ENCODE measurements at places on chromosomes 2 and 18.

- DNase-seq = no peak
Observed at GRCh38 chr2:209523867-209524266, 100.0 kb downstream of the MAP2 start.

- DNase-seq = no peak
Observed at GRCh38 chr2:240364582-240364960, 70.9 kb upstream of the GPC1 start.

DNA sequence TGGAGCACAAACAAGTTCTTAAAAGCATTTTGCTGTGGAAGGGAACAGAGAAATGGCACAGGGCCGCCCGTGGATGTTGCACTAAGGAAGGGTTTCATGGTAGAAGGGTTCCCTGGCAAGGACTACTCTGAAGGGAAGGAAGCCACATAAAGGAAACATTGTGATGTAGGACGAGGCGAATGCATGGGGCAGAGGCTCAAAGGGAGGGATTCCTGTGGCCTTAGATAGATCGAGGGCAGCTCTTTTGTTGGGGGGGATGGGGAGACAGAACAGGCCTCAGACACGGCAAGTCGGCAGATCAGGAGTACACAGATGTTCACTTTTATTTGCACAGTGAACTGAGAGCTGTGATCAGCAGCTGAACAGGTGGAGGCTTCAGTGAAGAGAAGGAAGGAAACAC lies 205.4 kb downstream of the SNTG2 start:
- no peak for DNase-seq

- DNase-seq = no peak
Observed at GRCh38 chr2:236616031-236616430, 46.4 kb downstream of the ACKR3 start.

DNA sequence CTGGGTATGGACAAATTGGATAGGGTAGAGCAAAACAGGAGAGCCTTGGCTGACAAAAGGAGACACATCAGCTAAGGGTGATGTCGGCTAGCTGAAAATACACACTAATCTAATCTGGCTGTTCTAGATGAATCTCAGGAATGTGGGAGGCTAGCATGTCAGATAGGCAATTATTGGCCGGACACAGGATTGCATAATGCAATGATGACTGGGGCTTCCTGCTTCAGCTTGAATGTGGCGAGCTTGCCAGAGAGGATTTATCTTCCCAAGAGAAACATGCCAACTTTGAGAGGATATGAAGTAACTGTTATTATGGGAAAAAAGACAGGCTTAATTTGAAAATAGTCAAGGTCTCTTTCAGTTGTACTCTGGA lies 102.4 kb downstream of the TRIB2 start:
- DNase-seq = no peak

- DNase-seq = no peak
Observed at GRCh38 chr2:183105402-183106134, 18.7 kb upstream of the NUP35 start.

DNA sequence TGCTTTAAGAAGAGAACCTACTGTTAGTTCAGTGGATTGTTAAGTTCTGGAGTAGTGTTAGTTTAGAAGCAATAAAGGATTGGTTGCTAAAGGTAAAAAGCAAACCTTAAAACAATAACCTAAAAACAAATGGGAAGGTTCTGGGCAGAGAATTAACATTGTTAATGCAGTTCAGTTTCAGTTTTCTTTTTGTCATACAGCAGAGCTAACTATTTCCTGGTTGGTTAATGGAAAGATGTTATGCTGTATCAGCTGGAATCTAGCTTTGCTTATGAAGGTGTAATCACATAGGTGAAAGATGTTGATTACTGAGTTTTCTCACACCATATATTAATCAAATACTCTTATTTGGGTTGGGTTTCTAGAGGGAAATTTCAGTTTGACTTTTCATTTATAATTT lies 23.8 kb downstream of the SMAD4 start:
- no peak for DNase-seq

DNA sequence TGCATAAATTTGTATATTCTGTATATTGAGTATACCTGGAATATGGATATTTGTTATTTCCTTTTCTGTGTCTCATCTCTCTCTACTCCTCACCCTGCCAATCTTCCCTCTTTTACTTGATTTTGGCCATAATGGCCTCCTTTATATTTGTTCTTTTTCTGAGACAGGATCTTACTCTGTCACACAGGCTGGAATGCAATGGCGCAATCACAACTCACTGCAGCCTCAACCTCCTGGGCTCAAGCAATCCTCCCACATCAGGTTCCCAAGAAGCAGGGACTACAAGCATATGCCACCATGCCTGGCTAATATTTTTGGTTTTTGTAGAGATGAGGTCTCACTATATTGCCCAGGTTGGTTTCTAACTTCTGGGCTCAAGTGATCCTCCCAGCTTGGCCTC lies 30.5 kb downstream of the PREPL start:
- no peak for DNase-seq

- no peak for DNase-seq
Observed at GRCh38 chr18:50107468-50107977, 87.4 kb downstream of the MYO5B start.

- no peak for DNase-seq
Observed at GRCh38 chr2:224025874-224026273, 13.2 kb downstream of the SERPINE2 start.

DNA sequence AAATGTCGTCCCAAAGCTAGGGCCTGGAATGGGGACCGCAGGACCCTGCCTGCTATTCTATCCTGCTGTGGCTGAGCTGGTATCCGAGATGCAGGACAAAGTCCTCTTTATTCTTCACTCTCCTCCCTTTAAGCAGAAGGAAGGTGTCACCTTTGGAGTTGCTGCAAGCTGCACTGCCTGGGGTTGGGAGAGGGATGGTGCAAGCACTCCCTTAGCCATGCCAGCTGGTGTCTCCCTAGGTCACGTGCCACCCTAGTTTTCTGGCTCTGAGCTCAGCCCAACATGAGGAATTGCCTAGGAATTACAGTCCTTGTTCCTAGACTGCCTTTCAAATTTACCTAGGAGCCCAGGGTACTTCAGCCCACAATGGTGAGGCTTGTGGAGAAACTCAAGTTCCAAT lies 21.4 kb upstream of the FAM228A start:
- no peak for DNase-seq

DNA sequence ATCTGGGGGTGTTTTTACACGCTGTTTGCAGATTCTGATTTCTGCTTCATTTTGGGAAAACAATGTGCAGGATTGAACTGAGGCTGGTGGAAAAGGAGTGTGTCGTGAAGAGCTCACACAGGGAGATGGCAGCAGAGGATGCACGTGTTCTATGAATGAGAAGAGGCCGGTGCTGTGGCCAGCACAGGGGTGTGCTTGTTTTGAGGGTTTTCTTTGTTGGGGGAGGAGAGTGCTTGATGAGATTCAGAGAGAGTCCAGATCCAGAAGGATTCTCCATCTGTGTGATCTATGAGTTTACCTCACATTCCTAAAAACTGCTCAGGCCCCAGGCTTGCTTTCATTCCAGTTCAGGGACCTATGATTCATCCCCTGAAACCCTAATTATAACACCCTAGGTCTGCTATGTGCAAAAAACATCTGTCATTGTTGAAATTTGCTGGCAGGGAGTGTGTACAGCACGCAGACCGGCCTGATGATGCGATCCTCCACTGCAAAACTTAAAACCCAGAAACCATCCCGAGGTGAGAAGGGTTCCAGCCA lies 12.1 kb downstream of the TGFA start:
- DNase-seq = no peak

- DNase-seq = no peak
Observed at GRCh38 chr2:134667541-134667940, 51.3 kb downstream of the TMEM163 start.

- no peak for DNase-seq
Observed at GRCh38 chr18:76370686-76371085, 124.4 kb downstream of the ZNF516 start.

All from stimulated activated CD8-positive, alpha-beta memory T cell treated with anti-CD3 and anti-CD28 coated beads, Interleukin-15, amount 100 ng/mL, for 1 hour (primary cell).